ENCODE measurements at places on chromosomes 6 and 20.

DNA sequence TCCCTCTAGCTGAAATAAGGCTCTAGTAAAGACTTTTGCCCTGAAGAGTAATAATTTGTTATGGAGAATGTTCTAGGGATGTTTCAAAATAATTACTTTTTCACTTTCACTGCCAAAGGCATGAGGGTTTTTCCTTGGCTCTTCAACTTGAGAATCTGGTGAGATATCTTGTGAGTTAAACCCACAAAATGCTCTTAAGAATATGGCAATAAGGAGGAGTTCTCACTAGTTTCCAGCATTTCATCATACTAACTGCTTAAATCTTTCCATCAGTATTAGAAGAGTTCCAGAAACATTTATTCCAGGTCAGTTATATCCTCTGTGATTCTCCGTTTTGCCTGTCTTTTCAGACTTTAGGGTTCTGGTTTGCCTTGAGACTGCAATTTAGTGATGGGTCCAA is 785.6 kb upstream of the GJE1 start:
- DNase-seq, result no peak

- no peak for DNase-seq
These were observed 31.4 kb downstream of the NCOA6 start for GRCh38 chr20:34794006-34794585.

GRCh38 chr6:138492113-138492512 is 7.2 kb downstream of the NHSL1 start:
- DNase-seq, result no peak

GRCh38 chr20:2285613-2286012 is 10.2 kb upstream of the TGM3 start:
- DNase-seq, result no peak

GRCh38 chr6:123276546-123276980 is 280.5 kb downstream of the CLVS2 start:
- DNase-seq, result no peak

DNA sequence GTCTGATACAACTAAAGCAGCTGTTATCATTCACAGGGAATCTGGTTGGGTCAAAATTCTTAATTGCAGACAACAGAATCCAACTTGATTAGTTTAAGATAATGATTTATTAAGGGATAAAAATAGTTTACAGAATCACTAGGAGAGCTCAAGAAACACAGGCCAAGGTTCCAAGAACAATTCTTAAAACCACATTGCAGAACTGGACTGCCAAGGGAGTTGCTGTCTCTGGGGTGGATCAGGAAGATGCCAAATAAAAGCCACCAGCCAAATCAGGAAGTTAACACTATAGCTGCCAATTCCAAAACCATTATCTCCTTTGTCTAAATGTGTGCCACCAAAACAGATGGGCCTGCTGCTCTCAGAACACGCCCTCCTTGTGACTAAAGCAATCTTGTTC is 53.7 kb downstream of the NUDT3 start:
- no peak for DNase-seq

DNA sequence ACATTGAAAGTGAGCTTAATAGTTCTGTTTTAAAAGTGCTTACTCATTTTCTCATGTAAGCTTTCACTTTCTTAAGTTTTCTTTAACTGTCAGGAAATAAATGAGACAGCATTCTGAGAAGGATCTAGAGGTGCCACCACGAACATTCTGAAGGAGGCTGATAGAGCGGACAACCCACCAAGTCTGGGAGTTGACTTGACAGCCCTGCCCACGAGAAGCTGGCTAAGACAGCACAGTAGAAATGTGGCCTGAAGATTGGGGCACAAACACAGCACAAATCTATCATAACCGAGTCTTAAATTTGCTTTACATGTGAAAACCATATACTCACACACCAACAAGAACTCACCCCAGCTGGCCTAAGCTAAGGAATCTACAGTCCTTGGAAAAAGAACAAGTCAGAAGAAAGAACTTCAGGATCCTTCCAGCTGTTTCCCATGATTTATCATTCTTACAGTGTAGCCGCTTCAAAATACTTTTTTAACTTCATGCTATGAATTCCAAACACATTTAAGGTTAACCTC is 144.2 kb upstream of the TNFAIP3 start:
- DNase-seq, result peak; percentile 22

GRCh38 chr20:30488941-30489613 is 768.4 kb upstream of the DEFB115 start:
- DNase-seq, result no peak

DNA sequence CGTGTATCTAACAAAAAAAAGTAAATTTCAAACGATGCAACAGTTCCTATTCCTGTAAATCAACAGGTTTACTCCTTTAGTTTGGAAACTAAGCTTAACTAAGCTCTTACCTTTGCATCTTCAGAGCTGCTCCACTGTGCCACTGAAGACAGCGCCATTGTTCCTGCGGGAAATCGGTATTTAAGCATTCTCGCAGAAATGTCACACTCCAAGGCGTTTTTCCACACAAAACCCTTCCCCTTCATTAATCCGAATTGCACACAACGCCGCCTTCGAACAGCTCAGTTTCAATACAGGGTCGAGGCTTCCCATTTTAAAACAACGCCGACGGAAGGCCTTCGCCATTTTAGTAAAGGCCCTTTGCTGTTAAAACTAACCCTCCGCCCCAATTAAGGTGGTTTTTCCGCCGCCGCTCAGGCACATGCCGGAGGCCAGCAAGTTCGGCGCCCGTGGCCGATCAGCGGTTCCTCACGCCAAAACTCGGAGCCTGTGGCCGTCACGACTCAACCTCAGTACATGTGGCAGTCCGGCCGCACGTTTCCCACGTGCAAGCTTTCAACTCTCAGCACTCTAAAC is 35.4 kb upstream of the SYNCRIP start:
- no peak for DNase-seq

DNA sequence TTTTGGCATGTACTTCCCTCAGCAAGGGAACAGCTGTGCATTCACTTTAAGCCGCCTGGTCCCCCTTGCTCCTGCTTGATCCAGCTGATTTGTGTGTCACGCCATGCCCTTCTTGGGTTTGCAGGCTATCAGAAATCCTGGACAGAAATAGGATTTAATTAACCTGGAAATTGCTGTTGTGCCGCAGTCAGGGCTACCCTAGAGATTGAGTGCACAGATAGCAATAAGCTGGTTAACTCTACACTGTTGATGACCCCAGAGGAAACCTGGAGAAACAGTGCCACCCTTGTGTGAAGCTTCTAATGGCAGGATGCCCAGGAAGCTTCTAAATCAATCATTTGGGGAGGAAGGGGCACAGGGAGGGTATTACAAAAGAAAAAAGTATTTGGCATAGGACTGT is 199.0 kb downstream of the JARID2 start:
- DNase-seq, result no peak

DNA sequence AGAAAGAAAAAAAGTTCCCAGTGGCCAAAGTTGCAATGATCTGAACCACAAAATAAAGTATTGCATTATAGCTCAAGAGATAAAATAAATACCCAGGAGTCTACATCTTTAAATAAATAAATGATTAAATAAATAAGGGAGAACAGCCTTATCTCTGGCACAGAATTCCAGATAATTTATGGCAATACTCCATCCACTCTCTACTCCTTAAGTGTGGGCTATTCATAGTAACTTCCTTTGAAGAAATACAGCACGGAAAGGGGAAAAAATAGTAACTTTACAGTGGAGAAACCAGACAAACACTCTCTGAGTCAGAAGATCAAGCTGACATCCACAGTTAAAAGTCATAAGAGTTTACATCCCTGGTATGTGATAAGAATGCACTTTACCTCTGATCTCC is 11.6 kb downstream of the AURKA start:
- DNase-seq, result no peak

- no peak for DNase-seq
These were observed 85.3 kb downstream of the CD164 start for GRCh38 chr6:109296971-109297372.

DNA sequence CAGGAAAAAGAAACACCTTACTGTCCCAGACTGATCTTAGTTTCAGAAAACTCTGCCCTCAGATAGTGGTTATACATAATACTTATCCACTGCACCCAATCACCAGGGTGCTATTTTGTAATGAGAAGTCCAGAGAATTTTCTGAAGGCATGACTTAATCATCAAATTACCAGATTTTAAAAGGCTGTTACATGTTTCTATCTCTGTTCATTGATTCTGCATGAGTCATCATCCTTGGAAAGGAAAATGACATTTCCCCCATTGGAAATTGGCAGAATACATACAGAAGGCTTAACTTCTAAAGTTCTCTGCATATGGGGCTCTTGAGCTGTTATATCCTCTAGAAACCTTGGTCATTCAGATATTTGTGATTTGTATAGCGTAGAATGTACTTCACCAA is 587.9 kb upstream of the FLRT3 start:
- no peak for DNase-seq

DNA sequence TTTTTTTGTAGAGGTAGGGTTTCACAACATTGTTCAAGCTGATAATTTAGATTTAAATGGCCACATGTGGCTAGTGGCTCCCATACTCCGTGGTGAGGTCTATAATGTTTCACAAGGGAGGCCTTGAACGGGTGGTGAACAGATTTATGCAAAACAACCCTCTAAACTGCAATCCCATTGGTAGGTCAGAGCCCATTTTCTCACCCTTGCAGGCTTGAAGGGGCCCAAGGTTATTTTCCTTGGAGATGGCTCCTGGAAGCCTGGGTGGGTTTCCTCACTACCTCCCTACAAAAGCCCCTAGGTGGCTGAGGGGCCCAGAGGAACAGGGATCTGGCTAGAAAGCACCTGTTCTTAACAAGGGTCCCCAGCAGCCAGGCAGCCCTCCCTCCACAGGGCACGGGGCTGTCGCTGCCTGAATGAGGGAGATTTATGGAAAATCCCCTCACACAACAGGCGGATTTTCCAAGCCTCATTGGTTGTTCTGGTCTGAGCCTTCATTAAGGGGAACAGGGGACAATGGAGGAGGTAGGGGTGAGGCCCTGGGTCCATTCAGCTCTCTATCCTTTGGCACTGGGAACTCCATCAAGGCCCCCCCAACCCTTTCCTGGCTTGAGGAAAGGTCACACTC is 64.6 kb downstream of the VEGFA start:
- no peak for DNase-seq

DNA sequence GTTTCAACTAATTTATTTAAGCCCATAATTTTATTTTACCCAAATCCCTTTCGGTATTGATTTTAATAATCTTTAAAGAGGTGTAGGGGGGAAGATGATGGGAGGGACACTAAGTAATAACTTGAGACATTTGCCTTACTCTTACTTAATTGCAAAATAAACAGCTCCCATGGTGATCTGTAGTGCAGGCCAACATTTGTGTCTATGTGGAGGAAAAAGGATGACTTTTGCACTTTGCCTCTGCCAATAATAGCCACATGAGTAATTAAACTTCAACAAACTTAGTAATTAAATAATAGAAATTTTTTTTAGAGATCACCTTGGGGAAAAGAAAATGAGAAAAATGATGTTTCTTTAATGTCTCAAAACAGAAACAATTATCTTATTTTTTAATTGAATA is 29.9 kb upstream of the CD2AP start:
- no peak for DNase-seq

DNA sequence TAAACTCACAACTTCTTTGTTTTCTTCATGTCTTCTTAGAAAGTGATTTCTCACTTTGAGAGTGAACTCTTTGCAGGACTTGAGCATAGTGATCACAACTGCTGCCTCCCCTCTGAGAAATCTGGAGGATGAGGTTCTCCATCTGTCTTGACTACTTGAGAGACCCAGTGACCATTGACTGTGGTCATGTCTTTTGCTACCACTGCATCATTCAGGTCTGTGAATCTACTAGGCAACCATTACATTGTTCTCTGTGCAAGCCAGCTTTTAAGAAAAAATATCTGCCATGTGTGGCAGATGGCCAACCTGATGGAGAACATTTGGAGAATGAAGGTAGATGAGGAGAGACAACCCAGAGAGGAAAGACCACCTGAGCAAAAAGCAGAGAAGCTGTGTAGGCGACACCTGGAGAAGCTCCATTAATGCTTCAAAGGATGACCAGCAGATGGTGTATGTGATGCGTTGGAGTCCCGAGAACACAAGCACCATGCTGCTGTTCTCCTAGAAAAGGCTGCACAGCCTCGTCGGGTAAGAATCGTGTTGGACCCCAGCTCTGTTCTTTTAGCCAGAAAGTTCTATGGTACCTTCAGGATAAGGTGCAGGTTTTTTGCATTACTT is 25.1 kb upstream of the TRIM26 start:
- DNase-seq, result peak; percentile 46

DNA sequence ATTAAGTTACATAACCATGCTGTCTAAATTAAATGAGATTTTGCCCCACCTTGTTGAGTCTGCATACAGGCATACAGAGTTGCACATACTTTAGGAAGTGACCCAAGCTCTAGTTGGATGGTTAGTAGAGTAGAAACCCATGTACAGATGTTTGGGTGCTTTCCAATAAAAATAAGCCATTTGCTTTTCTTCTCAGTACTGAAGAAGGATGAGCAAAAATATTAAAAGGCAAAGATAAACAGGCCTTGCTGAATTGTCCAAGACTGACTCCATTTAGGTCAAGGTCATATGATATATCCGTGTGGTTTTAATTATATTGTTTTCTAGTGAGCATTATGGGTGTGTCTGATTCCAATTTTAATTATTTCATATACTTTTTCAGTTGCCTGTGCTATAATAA is 589.4 kb downstream of the RFPL4B start:
- DNase-seq, result no peak

- no peak for DNase-seq
These were observed 37.0 kb downstream of the TMEM181 start for GRCh38 chr6:158596861-158597260.
